ENCODE measurements at places on chromosomes 4 and X.

DNA sequence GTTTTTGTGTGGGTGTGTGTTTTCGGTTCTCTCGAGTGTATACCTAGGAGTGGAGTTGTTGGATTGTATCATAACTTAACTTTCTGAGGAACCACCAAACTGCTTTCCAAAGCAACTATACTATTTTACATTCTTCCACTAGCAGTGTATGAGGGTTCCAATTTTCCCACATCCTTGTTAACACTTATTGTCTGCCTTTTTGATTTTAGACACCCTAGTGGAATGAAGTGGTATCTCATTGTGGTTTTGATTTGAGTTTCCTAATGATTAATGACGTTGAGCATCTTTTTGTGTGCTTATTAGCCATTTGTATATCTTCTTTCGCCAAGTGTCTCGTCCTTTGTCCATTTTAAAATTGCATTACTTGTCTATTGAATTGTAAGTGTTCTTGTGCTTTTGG, 118.6 kb downstream of the REPS2 start:
- no peak for DNase-seq

- DNase-seq = no peak
Measured at GRCh38 chrX:129768586-129769466, 10.9 kb upstream of the SASH3 start.

GRCh38 chrX:19515615-19516105, 352 bp upstream of the MAP3K15 start:
- no peak for DNase-seq

DNA sequence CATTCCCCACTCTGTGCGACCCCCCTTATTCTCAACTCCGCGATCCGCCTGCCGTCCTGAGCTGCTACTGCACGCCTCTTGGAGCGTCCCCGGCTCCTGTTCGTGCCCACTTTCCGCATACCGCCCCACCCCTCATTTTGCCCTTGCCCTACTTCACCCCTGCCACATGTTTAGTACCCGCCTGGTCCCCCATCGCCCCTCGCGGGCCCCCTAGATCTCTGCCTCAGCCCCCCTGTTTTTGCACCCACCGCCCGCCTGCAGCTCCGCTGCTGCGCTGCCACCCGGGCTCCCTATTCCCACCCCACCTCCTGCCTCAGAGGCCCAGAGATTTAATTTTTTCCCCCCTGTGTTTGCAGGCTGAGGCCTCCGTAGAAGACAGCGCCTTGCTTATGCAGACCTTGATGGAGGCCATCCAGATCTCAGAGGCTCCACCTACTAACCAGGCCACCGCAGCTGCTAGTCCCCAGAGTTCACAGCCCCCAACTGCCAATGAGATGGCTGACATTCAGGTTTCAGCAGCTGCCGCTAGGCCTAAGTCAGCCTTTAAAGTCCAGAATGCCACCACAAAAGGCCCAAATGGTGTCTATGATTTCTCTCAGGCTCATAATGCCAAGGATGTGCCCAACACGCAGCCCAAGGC, 1.4 kb downstream of the MAGED1 start:
- DNase-seq = peak; percentile 26

GRCh38 chr4:125004676-125005075, 292.1 kb upstream of the ANKRD50 start:
- no peak for DNase-seq

DNA sequence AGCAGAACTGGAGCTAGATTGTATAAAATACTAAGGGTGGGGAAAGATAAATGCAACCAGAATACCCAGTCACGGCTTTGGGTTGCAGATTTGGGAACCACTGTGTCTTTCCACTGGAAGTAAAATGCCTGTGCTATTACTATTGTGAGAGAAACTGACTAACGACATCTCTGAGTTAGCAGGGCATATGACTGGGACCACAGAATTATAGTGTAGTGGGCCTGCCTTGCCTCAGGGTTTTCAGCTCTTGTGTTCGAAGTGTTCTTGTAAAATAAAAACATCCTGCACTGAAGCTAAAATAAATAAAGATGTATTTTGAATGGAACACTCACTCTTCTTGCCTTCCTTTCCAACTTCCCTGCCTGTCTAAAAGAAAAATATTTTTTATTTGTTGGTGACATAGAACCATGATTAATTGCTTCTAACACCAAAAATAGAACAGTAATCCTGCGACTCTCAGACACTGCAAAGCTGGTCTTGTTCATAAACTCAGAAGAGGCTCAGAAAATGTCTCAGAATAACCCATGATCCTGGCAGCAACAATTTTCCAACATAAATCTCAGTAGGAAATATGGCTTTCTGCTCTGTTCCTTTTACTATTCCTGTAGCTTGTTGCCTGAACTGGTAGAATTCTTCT, 104.2 kb downstream of the FAM47B start:
- DNase-seq = peak; percentile 20

GRCh38 chrX:38811515-38812243, 10.4 kb downstream of the MID1IP1 start:
- DNase-seq = no peak

- DNase-seq = no peak
Measured at GRCh38 chr4:183144787-183145186, 45.7 kb downstream of the WWC2 start.

GRCh38 chr4:71994559-71994958, 37.2 kb upstream of the NPFFR2 start:
- no peak for DNase-seq

- DNase-seq = no peak
Measured at GRCh38 chr4:30952526-30953219, 232.5 kb downstream of the PCDH7 start.

GRCh38 chr4:159268607-159269006, 165.7 kb downstream of the RAPGEF2 start:
- DNase-seq = no peak

- no peak for DNase-seq
Measured at GRCh38 chr4:183082053-183082452, 17.0 kb upstream of the WWC2 start.

DNA sequence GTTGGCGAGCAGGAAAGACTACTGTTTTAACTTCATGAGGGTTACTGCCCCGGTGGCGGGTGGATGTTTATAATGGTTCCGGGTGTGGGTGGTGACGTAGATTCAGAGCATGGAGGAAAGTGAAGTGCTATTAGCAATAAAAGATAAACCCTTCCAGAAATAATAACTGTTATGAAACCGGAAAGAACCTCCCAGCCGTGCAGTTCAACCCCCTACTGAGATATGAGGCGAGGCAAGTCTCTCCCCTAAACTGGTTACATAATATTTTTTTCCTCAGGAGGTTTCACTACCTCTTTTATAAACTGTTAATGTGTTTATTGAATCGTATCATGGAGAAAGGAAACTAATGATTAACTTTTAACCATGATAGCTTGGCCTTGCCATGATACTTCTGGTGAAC, 33.9 kb upstream of the STIM2 start:
- no peak for DNase-seq

DNA sequence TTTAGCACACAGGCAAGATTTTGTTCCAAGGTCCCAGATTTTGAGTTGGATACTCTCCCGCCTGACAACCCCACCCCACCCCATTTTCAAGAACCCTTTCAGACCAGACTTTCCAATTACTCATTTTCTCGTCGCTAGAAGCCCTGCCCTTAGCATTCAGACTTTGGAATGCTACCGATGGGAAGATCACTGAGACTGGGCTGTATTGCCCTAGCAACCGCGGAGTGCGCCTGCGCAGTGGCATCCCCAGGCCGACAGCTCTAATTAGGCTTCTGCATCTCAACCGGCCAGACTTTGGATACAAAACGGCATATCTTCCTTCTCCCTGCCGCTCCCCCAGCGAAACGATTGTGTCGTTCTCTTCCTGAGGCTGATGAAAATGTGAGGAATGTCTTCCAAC, 3.4 kb downstream of the MAGEE2 start:
- no peak for DNase-seq

DNA sequence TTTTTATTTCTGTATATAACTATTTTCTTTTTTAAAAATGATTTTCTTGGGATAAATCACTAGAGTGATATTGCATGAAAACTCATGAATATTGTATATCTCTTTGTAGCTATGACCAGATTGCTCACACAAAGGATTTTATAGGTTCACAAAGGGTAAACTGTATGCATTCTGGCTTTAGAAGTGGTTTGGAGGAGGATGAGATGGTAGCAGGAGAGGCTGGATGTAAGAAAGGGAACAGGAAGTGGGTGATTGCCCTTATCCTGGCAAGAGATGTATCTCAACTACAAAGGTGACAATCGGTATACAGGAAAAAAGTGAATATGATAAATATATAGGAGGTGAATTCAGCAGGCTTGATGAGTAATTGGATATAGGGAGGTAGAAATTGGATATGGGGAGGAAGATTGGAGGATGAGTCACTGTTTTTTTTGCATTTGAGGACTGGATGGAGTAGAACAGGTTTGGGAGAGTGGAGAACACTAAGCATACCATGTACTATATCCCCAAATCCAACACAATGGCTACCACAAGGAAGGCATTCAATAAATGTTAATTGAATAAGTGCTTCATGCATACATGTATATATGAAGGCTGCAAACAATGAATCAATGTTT, 9.9 kb downstream of the FGG start:
- no peak for DNase-seq

DNA sequence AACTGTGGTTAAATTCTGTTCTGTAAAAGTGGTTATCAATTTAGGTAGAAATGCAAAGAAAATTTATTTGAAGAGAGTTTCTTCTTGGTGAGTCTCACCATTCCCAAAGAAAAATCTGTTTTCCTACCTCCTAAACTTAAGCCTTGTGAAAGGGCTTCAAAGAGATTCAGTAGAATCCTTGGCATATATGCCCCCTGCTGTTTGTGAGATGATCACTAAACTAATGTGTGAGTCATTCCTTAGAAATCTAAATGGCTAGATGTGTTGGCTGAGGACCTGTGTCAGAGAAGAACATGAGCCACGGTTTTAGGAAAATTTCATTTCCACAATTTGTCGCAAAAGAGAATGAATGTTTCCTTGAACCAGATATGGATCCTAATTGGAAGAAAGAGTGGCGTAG, 260.9 kb downstream of the SLC7A11 start:
- DNase-seq = no peak

DNA sequence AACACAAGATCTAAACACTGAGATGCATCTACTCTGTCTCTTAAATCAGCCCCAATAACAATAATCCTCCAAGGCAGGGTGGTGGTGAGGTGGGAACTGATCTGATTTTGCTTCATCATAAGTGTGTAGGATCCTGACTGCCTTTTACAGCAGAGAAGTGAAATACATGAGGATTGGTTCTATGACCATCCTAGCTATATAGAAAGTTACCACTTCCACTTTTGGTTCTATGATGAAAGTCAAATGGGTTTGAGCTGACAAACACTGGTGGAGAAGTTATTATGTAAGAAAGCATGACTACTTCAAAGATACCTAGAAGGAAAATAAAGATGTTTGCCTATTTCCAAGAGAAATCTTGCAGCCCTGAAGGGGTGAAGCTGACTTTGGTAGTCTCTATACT, 181.6 kb downstream of the NKX6-1 start:
- DNase-seq = no peak

DNA sequence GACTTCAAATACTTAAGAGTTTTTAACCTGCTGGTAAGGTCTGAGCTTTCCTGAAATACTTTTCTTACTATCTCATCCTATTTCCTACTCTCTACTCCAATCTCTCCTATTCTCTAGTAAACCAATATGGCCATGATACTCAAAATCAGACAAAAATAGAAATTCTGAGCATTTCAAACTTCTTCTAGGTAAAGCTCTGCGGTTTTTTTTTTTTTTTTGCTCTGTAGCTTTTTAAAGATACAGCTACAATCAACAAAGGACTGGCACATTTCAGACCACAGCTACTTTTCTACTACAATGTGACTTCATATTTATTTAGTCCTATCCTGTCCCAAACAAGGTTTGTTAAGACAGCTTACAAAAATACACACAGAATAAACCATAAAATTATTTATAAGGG, 31.1 kb downstream of the MAML3 start:
- DNase-seq = no peak

DNA sequence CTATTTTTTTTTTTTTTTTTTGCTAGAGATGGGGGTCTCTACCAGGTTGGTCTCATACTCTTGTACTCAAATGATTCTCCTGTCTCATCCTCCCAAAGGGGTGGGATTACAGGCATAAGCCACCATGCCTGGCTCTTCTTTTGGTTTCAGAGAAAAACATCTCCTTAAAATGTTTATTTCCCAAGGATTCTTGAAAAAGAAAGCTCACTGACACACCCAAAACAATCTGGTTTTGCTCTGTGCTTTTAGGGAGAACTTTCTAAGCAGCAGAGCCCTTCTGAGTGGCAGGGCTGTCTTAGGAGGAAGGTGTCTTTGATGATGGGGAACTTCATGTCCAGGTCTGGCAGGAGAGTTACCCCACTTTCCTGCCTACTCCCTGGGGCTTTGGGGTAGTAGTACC, 1.2 kb downstream of the SOD3 start:
- DNase-seq = no peak

DNA sequence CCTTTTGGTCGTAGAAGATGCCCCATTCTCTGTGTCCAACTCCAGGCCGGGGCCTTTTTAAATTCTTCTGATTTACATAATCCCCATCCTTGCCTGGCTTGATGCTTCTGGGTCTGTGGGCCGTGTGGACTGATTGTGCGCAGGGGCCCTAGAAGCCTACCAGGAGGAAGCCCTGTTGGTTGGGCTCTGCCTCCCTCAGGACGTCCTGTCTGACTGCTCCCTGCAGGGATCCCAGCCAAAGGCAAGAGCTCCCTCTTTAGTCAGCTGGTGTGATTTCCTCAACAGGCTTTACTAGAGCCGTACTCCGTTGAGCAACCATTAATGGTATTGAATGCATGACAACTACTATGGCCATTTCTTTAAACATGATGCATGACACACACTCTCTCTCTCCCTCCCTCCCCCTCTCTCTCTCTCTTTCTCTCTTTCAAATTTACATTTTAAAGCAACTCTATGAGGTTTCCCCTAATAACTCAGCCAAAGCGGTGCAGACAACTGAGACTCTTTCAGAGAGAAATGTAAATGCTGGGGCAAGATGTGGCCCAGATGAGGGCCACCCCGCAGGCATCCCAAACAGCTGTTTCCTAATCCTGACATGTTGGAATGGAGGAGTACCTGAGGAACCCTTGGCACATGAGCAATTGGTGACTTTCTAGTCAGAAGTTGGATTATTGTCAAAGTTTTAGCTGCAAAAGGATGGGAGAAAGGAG, 117.3 kb downstream of the DRD5 start:
- DNase-seq = peak; percentile 43

DNA sequence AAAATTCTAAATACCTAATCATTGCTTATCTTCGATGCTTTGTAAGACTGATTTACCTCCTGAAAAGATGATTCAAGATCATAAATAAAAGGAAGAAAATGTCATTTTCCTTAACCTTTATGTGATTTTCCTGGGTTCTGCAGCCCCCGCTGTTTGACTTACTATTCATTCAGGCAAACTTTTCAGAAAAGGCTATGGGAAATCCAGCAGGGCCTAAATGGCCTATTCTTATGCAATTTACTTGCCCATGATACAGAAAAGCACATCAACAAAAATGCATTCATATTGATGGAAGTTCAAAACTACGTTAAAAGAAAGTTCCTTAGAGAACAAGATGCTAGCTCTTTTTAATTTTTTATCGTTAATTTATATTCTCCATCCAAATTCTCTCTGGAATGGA, 51.2 kb downstream of the TMEM144 start:
- no peak for DNase-seq
